ENCODE measurements at places on chromosomes 5 and 9. TPM values are rescaled to one million over a fixed set of nuclear protein-coding genes. Genes with fewer than 3 reads are reported as not detected.
A peak's percentile ranks its signal among the peaks of the same experiment; 100 is the strongest.

Gene PCDHB3
- total RNA-seq = 0.61 TPM

Gene FBP2
- 48.4 TPM for total RNA-seq

GRCh38 chr9:77712533-77713130 lies 64.5 kb upstream of the GNA14 start:
- DNase-seq = no peak

DNA sequence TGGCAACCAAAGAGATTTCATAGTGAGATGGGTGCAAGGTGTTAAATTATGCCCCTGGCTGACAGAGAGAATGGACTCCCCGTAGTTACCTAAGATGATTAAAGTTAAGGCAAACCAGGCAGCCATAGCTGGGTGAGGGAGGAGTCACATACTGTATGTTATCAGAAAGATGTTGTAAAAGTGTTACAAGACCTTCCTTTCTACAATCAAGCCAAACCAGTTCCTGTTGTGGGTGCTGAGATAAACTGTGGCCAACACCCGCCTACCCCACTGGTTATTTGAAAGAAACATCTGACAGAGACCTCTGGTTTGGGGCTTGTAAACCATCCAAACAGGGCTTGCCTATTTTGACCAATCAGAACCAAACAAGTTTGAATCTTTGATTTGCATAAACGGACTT lies 684.7 kb upstream of the NUDT12 start:
- DNase-seq = no peak

Gene TMEM167A
- total RNA-seq = 16.5 TPM

Gene OLFM1
- 8.5 TPM for total RNA-seq

DNA sequence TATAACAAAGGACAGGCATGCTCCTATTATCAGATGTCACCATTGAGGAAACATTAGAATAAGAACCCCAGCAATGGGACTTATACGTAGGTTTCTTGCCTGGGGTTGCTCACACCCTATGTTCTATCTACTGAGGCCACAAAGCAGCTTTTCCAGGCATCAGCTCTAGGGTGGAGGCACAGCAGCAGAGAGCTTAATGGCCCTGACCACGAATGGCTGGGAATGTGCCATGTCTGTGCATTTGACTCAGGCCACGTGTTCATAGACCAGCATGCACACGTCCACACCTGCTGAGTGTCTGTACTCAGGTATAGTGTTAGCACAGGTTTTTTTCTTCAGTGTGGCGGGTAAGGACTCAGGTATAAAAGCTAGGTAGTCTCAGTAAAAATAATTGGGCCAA lies 129.4 kb downstream of the AOPEP start:
- no peak for DNase-seq

- no peak for DNase-seq
Observed at GRCh38 chr9:132071847-132072507, 7.7 kb downstream of the MED27 start.

DNA sequence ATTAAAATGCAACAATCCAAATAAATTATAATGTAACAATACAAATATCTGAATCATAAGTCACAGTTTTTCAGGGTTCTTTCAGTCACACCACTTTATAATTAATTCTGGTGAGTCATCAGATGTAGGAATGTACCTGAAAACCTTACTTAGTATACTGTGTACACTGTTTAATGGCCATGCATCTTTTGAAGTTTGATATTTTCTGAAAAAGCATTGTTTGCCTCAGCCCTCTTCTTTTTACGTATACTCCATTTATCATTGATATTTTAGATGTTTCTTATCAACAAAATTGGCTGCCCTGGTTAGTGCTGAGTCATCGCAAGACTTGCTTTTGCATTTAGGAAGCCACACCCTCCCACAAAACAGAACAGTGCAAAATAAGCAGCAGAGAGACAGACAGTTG lies 218.6 kb downstream of the PJA2 start:
- no peak for DNase-seq

GRCh38 chr9:128001779-128002298 lies 21.1 kb upstream of the EEIG1 start:
- DNase-seq = no peak

Gene SLC6A19
- total RNA-seq = not detected

- no peak for DNase-seq
Observed at GRCh38 chr5:72386639-72387038, 66.5 kb downstream of the PTCD2 start.

Gene SLC4A9
- total RNA-seq = not detected

Gene SMC5
- total RNA-seq = 20.4 TPM

DNA sequence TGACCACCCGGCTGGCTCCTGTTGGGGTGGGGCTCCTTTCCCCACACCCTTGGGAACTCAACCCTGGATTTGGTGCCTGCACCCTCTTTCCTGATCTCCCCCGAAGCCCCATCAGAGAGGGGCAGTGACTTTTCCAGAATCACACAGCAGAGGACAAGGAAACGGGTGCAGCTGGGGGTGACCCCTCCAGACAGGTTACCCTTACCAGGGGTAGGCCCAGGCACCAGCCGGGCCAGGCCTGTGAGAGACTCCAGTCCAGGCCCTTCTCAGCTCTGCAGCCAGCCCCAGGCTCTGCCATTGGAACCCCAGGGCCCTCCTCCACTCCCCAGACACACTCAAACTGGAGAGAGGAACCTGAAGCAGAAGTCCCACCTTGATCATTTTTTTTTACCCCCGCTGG lies 19.0 kb upstream of the PHYHD1 start:
- DNase-seq = no peak

- DNase-seq = peak; percentile 18
Observed at GRCh38 chr9:84856181-84856632, 186.7 kb downstream of the NTRK2 start.

GRCh38 chr9:130445268-130445983 lies 665 bp downstream of the ASS1 start:
- no peak for DNase-seq

- no peak for DNase-seq
Observed at GRCh38 chr5:61965490-61965889, 340.5 kb upstream of the KIF2A start.

DNA sequence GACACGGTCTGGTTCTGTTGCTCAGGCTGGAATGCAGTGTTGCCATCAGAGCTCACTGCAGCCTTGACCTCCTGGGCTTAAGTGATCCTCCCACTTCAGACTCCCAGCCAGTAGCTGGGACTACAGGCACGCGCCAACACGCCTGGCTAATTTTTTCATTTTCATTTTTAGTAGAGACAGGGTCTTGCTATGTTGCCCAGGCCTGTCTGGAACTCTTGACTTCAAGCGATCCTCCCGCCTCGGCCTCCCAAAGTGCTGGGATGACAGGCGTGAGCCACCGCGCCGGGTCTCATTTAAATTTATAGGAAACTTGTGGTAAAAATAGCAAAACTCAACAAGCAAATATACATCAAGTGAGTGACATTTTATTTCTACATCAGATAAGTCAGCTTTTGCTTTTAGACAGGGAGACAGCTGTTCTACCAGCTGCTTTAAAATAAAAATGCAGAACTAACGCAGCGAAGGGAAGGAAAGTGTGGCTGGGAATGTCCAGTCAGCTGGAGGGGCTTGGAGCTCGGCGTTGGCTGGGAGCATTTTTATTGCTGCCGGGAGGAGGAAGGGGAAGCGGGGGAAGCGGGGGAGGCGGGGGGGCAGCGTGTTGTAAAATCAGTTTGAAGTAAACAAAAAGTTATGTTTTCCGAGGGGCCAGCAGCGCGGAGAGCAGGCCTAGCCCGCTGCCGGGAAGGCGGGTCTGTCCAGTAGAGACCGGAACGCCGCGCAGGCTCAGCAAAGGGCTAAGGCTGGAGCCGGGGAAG lies 707 bp upstream of the ZFYVE16 start:
- no peak for DNase-seq

- DNase-seq = no peak
Observed at GRCh38 chr5:157594257-157594656, 18.7 kb upstream of the ADAM19 start.

Data from gastrocnemius medialis (tissue), 4 donors.